ENCODE measurements at places on chromosomes 1 and 21.

GRCh38 chr1:13908128-13908527 lies 208.1 kb downstream of the PRDM2 start:
- DNase-seq: no peak

DNA sequence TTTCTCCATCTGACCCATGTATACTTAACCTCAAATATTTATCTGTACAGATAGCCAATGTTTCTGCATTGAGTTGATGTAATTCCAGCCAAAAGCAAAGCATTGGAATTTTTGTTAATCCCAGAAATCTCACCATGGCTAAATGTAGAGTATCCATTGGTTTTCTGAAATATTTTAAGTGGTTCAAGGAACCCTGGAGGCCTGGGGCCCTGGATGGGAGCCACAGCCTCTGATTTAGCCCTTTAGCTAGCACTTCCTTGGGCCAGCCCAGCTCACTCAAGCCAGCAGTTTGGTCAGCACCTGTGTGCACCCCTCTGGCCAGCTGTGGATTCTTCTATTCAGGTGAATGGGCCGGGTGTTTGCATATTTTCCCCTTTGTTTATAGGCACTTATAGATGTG lies 18.8 kb upstream of the EPS8L3 start:
- DNase-seq: no peak

GRCh38 chr1:84737590-84737989 lies 47.3 kb upstream of the SSX2IP start:
- DNase-seq: no peak

- no peak for DNase-seq
These were observed 10.1 kb upstream of the MAP1LC3C start for GRCh38 chr1:242008826-242009495.

GRCh38 chr1:2466958-2467554 lies 9.0 kb upstream of the PLCH2 start:
- DNase-seq: no peak

GRCh38 chr1:6508816-6509189 lies 17.3 kb upstream of the PLEKHG5 start:
- DNase-seq: no peak

- peak; percentile 61 for DNase-seq
These were observed 183.9 kb upstream of the SGIP1 start for GRCh38 chr1:66350001-66350547.

GRCh38 chr1:210061992-210062391 lies 124.0 kb downstream of the SYT14 start:
- DNase-seq: no peak

DNA sequence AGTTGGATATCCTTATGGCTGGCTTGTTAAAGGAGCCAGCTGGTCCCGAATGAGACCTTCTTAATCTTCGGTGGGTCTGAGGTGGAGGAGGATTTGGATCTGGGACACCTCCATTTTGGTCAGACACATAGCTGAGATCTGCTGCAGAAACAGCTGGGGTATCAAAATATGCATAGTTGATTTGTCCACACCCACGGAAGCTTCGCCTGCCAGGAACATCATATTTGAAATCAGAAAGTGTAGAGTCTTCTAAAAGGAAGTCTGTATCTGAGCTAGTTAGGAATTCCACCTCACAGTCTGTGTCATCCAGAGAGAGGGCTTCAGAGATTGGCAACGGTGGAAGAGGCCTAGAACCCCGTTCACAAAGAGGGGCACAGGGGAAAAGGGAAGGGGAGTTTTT lies 12.3 kb downstream of the ERRFI1 start:
- no peak for DNase-seq

- peak; percentile 5 for DNase-seq
These were observed 218.7 kb upstream of the COA6 start for GRCh38 chr1:234154320-234155251.

GRCh38 chr1:21050031-21050430 lies 126.7 kb downstream of the EIF4G3 start:
- no peak for DNase-seq

DNA sequence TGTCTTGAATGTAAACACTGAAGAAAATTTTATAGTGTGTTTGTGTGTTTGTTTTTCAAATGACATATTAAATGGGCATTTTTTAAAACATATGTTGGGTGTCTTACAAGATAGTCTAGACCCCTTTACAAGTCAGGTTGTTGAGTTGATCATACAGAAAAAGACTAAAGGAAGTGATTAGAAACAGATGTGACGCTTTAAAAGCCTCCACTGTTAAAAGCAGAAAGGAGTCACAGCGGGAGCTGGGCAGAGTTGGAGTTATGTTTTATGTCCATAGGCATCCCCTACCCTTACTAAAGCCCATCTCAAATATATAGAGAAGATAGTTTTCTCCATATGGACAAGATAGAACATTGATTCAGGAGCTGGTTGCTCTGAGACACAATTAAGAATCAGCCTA lies 393.9 kb downstream of the PLPP3 start:
- no peak for DNase-seq

DNA sequence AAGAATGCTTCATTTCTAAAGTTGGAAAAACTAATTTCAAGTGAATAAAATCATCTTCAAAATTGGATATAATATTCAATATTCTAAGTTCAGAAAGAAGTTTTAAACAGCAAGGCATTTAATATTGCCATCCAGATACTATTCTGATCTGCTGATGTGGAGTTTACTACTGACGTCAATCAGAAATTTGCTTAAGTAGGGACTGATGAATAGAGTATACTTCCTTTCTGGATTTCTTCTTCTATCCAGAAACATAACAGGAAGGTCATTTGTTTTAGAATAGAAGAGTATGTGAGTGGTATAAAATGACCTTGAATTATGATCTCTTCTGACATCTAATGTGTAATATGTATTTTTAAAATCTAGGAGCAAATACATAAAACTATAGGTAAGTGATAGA lies 308.1 kb upstream of the ADGRL2 start:
- DNase-seq: no peak

- no peak for DNase-seq
These were observed 17.5 kb upstream of the C1orf105 start for GRCh38 chr1:172402878-172403569.

DNA sequence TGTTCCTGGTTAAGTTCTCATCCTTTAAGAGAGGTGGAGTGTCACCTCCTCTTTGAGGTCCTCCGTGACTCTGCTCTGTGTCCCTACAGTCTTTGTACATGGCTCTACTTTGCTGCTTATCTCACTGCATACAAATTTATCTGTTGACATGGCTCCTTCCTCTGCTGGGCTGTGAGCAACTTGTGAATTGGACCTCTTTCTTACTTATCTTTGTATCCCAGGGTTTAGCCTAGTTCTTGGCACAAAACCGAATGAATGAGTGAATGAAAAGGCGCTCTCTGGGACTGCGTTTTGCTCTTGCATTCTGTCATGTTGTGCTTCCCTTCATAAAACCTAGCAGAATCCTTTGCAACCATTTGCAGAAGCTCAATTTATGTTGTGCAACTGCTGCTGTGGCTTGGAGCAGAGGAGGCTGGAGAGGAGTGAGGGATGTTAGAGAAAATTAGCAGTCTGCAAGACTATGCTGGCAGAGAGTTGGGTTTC lies 12.4 kb downstream of the SLC26A9 start:
- DNase-seq: no peak

- no peak for DNase-seq
These were observed 625.2 kb upstream of the NCAM2 start for GRCh38 chr21:20373031-20373430.

- no peak for DNase-seq
These were observed 4.1 kb downstream of the ABCD3 start for GRCh38 chr1:94422115-94422820.

GRCh38 chr1:185804206-185804605 lies 70.0 kb downstream of the HMCN1 start:
- DNase-seq: no peak

DNA sequence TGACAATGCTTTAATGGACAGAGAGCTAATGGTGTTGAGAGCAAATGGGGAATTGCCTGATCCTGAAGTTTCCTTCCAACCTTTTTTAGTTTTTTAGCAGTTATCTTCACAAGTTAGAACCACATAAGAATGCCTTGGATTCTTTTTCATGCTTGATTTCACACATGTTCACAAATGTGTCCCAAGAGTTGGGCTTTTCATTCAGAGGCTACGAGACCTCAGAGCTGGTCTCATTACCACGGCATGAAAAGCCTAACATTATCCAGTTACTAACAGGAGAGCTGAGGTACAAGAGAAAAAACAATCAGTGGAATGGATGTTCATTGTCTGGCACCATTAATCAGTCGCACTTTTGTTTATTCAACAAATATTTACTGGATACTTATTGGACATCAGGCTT lies 340.6 kb downstream of the ZNF326 start:
- no peak for DNase-seq

DNA sequence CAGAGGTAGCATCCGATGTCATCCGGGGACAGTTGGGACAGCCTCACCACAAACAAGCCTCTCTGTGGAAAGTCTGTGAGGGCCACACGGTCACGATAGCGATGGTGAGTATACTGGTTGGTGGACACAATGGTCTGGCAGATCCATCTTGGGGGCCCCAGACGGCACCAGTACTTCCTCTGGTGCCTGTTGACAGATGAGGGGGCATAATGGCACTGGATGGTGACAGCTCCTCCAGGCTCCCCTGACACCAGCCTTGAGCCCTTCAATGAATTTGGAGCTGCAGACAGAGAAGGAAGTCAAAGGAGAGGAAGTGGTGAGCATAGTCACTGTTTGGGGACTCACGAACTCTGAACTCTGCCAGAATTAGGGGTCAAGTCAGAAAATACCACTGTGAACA lies 8.0 kb downstream of the FCAMR start:
- no peak for DNase-seq

DNA sequence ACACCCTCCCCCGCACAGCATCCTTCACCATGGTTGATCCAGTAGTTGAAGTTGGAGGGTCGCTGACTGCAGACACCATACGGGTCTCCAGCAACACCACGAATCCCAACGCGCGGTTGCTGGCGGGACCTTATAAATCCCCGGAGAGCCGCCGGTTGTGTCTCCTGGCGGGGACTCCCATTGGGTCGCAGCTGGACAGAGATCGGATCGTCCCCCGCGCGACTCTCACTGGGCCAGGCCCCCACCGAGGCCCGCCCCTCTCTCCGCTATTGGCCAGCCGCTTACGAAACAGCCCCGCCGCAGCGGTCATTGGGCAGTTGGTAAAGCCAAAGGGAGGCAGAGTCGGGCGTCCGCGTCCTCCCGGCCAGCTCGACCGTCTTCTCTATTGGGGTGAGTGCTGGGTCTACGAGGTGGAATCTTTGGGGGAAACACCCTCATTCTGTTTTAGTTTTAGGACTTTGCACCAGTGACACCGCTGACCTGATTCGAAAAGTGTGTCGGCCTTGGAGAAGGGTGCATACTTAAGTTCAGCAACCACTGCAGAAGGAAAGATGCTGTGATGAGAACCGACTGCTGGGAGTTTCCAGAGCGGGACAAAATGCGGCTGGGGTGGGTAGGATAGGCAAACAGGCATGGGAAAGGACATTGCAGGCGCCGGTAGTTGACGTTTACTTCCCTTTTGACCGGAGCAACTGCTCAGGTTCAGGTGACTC lies 27.4 kb downstream of the RABIF start:
- peak; percentile 10 for DNase-seq

GRCh38 chr1:5691795-5692509 lies 300.3 kb downstream of the NPHP4 start:
- DNase-seq: no peak

GRCh38 chr1:34721646-34722355 lies 33.0 kb upstream of the GJB5 start:
- no peak for DNase-seq

GRCh38 chr1:108955881-108956280 lies 7.4 kb downstream of the CLCC1 start:
- DNase-seq: no peak

DNA sequence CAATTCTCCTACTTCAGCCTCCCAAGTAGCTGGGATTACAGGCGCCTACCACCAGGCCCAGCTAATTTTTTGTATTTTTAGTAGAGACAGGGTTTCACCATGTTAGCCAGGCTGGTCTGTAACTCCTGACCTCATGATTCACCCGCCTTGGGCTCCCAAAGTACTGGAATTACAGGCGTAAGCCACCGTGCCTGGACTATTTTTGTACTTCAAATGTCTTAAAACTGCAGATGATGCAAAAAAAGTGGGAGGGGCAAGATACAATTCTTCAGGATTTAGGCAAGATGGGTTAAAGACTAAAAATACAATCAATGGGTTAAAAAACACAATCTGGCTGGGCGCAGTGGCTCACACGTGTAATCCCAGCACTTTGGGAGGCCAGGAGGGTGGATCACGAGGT lies 4.7 kb downstream of the SCAF4 start:
- DNase-seq: no peak

GRCh38 chr1:215484171-215484939 lies 82.7 kb upstream of the KCTD3 start:
- DNase-seq: no peak

DNA sequence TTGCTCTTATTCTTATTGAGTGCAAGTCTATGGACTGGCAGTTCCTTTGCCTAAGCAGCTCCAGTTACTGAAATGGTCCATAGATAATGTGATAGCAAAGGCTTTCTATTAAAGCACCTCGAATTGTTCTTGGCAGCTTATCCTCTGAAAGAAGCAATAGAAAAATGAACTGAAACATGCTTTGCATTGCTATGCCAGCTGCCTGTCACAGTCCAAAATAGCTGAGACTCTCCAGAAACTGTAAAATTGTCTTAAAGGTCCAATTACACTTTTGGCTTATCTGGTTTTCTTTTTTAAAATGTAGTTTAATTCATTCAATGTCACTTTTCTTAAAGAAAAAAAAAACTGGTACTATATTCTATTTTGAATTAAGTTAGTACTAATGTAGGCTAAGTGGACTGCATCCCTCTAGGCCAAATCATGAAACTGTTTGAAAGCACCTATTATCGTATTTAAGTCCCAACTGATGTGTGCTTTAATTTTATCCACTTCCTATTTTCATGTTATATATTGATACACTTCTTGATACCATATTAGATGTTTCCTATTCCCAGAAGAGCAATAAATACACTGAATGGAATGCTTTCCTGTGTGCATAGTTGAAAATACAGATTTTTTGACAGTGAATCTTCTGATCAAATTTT lies 208.0 kb upstream of the DEPDC1 start:
- DNase-seq: no peak

DNA sequence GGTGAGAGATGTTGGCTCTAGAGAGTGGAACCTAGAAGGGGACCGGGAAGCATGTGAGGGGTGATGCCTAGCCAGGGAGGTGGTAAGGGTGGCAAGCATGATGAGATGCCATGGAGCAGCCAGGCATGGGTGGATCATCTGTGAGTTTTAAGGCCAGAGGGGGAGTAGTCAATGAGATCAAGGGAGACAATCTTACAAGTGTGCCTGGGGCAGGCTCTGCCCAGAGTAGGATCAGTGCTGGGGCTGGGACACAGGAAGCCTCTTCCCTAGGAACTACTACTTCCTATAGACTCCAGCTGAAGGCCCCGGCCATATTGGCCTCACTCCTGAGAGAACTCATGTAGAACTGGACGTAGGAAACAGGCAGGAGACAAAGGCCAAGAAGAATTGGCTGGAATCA lies 192.4 kb upstream of the CSF3R start:
- DNase-seq: no peak

- DNase-seq: no peak
These were observed 267.7 kb downstream of the AKT3 start for GRCh38 chr1:243582326-243582725.

DNA sequence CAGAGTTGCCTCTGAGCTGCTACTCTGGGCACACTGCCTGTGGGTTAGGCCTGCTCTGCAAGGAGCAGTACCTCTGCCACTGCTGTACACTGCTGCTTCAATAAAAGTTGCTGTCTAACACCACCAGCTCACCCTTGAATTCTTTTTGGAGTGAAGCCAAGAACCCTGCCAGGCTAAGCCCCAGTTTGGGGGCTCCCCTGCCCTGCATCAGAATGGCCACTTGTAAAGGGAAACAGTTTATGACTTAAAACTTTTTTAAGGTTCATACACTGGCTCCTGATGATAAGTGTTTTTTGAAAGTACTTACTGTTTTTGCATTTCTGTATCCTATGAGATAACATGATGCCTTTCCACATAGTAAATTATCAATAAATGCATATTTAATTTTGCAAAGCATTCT lies 310.0 kb downstream of the LMO4 start:
- DNase-seq: no peak

All from stimulated activated CD4-positive, alpha-beta T cell treated with anti-CD3 and anti-CD28 coated beads, Interleukin-4, amount 100 ng/mL, for 4 hours (primary cell).